ENCODE measurements at places on chromosomes 7 and 10.
A peak's percentile ranks its signal among the peaks of the same experiment; 100 is the strongest.

DNA sequence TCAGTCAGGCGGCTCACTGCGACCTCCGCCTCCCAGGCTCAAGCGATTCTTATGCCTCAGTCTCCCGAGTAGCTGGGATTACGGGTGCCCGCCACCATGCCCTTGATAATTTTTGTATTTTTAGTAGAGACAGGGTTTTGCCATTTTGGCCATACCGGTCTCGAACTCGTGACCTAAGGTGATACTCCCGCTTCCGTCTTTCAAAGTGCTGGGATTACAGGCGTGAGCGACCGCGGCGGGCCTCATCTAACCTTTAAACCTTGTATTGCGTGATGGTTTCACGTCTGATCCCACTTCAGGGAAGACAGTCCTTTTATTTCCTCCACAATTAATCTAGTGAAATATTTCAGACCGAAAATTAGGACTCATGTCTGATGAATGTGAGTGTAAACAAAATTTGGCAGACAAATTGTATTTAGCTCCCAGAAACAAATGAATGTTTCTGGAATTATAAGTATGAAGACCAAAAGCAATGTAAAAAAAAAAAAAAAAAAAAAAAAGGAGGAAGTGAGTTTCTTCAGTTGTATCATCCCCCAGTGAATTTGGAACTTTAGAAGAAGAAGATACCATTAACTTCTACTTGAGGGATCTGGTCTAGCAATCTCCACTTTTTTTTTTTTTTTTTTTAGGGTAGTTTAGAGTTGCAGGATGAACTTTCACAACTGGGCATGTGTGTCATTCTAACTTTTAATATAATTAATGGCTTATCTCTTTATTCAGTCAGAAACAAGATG, 1.6 kb downstream of the NUP42 start:
- DNase-seq = no peak

- no peak for DNase-seq
Observed at GRCh38 chr7:44177570-44178131, 11.6 kb downstream of the GCK start.

DNA sequence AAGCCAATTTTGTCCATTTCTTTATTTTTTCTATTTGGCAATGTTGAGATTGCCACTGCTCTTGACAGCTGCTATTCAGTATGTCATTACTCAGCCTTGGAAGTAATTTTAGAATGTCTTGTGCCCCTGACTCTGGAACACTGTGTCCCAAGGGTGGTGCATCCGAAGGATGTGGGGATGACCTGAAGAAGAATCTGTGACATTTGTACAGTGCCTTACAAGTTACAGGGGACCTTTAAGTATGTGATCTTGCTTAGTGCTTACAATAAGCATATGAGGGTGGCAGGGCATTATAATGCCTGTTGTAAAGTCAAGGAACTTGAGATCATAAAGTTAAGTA, 239.5 kb downstream of the REEP3 start:
- no peak for DNase-seq

GRCh38 chr7:45149606-45150005, 8.0 kb upstream of the RAMP3 start:
- no peak for DNase-seq

DNA sequence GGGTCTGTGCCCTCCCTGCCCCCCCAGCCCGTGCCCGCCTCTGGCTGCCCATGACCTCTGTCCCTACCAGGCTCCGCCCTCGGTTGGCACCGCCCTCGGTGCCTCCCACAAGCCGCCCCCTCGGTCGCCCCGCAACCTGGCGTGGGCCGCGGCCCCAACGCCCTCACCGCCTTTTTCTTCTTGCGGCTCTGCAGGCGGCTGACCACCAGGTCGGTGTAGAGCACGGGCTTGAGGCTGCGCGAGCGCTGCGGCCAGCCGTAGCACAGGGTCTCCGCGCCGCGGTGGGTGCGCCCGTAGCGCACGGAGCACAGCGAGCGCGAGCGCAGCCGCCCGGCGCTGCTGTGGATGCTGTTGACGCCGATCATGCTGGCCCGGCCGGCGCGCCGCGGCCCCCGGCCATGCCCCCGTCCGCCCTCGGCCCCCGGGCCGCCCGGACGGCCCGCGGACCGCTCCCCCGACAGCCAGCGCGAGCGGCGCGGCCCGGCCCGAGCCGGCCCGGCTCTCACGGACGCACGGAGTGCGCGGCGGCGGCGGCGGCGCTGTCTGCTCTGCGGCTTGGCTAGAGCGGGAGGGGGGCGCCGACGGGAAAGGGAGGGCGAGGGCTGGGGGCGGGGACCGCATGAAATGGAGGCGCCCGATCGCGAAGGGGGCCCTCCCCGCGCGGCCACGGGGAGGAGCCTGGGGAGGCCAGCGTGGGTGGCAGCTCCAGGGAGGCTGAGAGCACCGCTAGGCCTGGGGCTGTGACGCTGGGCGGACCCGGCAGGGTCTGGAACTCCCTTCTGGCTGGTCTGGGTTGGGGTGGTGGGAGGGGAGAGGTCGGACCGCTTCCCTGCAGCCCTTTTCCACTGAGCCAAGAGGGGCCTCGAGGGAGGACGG, 9.6 kb downstream of the PSD start:
- DNase-seq = no peak

DNA sequence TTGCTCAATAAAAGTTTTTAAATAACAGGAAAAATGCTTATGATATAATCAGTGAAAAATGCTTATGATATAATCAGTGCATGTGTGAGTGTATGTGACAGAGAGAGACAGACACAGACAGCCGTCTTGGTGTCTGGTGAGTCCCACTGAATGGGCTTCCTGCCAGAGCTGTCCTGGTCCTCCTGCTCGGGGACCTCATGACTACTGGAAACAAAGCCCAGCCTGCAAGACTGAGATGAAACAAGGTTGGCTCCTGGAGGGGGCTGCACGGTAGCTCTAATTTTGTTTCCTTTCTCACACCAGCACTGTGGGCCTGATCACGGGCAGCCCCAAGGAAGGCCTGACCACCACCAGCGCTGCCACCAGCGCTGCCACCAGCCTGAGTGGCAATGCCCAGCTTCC, 57.3 kb downstream of the NRP1 start:
- DNase-seq = no peak

DNA sequence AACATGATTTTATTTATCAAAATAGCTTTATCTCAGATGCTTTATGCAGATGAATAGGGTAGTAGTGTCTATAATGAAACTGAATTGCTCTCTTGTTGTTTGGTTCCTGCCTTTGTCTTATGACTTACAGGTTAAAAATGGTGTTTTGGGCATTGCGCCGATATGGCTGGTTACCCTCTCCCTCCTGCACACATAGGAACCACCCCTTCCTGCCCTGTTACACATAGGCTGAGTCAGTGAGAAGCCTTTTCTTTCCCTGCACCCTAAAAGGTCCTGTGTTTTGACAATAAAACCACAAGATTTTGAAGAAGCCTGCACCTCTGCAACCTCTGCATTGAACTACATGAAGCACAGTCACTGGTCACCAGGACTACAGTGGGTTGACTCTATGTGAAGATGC, 655.8 kb upstream of the ANKRD30A start:
- no peak for DNase-seq

- no peak for DNase-seq
Observed at GRCh38 chr7:100509231-100509630, 25.5 kb downstream of the NYAP1 start.

GRCh38 chr7:56063882-56064625, at the start of gene SUMF2:
TSS of gene SUMF2 (plus strand) at chr7:56064286. CDS start at chr7:56064312, 26 bp downstream.
- peak; percentile 84 for DNase-seq

- DNase-seq = no peak
Observed at GRCh38 chr10:97508342-97508741, 9.6 kb downstream of the UBTD1 start.

DNA sequence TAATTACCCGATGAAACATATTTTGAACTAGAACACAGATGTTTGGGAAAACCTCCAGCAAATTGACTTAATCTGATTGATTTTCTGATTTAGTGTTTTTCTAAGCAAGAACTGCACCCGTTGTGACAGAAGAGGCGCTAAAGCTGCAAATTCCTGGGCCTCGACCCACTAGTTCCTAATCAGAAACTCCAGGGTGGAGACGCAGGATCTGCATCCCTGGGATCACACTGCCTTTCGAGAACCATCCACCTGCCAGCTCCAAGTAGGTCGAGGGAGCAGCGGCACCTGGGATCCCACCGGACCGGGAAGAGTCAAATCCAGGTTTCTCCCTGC, 136.8 kb upstream of the CDCA7L start:
- DNase-seq = no peak

DNA sequence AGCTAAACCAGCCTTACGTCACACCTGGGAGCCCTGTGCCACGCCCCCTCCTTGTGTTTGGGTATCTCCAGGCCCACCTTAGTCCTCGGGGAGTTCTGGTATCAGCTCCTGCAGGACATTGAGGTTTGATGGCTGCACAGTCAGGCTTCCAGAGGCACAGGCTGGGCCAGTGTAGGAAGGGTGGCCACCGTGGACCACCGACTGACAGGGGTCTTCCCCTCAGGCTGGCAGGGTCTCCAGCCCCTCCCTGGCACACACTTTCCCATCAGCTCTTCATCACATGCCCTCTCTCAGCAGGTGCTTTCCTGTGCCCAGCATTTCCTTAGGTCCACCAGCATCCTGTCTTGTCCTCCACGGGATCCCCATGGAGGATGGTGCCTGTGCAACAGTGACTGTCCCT, 413.1 kb downstream of the TCERG1L start:
- no peak for DNase-seq

GRCh38 chr10:85791818-85792532, 574.6 kb downstream of the GRID1 start:
- DNase-seq = no peak

All from fibroblast of the conjunctiva (primary cell).